ENCODE measurements at places on chromosomes 4 and X.

DNA sequence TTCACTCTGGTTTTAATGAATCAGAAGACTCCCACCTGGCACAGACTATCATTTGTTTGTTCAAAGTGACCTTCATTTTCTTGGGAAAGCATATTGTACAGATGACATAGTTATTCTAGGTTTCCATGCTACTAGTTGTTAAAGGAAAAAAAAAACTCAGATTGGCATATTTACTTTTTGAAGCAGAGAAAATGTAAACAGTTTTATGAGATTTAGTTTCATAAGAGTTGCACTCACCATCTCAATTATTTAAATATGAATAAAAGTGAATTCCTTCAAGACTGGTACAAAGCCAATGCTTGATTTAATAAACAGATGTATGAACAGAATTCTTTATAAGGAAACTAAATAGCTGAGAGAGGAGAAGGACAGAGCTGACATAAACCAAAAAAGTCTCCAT lies 280.3 kb upstream of the UGT8 start:
- no peak for DNase-seq

DNA sequence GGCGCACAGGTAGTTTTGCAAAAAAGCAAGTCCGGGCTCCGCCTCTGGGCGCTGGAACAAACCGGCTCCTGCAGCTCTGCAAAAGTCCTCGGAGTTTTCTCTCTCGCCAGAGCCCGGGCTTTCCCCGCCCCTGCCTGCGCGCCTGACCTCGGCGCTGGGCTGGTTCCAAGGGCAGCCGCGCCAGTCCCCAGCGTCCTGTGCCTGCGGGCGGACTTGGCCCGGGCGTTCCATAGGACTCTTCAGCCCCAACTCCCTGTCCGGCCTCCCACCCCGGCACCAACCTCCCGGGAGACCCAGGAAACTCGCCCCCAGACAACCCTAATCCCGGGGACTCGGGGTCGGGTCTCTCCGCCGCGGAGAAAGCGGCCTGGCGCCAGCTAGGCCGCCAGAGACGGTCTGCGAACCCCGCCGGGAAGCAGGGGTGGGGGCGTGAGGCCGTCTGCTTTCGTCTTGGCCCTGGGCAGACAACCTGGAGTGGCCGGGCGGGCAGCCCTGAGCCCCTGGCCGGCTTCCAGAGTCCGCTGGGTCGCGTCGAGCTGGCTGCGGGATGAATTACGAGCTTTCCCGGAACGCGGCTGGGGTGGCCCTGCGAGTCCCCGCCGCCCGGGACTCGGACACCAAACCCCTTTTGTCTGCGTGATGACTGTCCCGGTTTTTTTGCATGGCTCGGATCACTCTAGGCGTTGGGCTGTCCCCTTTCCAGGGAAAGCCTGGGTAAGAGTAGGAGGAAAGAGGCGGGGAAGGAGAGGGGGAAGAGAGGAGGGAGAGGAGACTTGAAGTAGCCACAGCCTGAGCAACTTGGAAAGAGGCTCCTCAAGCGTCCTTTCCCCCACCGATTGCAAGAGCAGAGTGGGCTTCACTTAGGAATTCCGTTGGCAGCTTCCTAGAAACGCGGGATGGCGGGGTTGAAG lies 916 bp downstream of the MXRA5 start:
- DNase-seq = no peak

DNA sequence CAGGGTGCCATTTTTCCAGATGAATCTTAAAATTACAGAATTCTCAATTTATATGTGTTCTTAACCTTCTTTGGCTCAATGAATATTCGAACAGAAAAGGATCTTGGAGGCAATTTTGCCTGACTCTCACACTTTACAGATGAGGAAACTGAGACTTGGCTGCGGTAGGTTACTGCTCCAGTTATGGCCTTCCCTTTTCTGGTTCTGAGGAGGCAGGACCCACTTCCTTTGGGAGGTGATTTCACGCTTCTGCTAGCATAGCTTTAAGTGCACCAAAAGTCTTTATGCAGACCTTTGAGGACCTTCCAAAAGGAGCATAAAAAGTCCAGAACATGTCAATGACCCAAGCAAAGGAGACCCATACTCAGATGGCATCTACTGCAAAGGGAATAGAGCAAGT lies 44.7 kb upstream of the KLF3 start:
- DNase-seq = no peak

- DNase-seq = no peak
These were observed 16.0 kb upstream of the C4orf36 start for GRCh38 chr4:86908251-86908657.

- DNase-seq = no peak
These were observed 132.6 kb downstream of the AKAP4 start for GRCh38 chrX:50068285-50068563.

DNA sequence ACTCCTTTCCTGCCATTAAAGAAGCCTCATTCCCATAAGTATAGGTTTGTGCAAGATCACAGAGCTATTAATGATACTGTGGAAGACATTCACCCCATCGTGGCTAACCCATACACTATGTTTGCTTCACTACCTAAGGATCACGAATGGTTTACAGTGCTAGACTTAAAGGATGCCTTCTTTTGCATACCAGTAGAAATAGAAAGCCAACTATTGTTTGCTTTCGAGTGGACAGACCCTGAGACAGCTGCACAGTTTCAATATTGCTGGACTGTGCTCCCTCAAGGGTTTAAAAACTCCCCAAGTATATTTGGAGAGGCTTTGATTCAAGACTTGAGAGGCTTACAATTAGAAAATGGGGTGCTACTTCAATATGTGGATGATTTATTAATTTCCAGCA lies 16.0 kb upstream of the PAPSS1 start:
- DNase-seq = no peak

- DNase-seq = no peak
These were observed 560.4 kb downstream of the ANKRD50 start for GRCh38 chr4:124152132-124152531.

Data from CD4-positive, alpha-beta T cell treated with Interleukin-12 subunit alpha and Interleukin-12 subunit beta, for 1 hour (primary cell).